SK-N-SH treated with all-trans-retinoic acid at 6 μM for 48 hours (cell line): ENCODE measurements at places on chromosomes 11 and 22.

DNA sequence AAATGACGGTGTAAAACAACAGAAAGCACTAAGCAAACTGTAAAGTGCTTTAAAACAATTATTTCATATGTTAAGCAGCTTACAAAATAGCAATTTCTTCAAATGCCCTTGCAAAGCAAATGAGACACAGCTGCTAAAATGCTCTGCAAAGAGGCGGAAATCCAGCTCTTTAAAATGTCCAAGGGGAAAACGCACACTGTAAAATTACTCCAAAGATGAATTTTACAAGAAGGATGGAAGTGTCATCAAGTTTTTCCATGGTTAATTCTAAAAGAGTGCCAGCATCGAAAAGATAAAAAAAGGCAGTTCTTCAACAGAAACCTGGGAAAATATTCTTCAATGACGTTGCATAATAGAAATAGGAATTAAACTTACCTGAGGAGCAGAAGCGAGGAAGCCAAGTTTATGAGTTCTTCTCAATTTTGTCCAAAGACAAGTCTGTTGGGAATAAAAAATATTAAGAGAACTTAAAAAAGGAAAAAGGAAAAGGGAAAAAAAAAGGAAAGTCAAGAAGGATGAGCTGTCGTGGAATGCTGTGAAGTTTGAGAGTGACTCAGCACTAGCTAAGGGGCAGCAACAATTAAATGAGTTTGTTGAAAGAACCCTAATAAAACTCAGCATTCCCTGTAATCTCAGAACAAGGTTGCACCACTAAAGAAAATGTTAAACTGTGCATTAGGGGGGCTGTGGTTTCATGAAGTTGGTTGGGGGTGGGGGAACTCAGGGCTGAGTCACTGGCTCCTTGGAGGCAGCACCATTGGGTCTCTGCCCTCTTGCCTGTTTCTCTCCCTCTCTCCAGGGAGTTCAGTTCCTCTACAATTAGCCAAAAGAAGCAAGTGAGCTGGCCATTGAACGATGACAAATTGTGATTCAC lies 64.2 kb upstream of the BLID start:
- peak; percentile 80 for ATAC-seq

DNA sequence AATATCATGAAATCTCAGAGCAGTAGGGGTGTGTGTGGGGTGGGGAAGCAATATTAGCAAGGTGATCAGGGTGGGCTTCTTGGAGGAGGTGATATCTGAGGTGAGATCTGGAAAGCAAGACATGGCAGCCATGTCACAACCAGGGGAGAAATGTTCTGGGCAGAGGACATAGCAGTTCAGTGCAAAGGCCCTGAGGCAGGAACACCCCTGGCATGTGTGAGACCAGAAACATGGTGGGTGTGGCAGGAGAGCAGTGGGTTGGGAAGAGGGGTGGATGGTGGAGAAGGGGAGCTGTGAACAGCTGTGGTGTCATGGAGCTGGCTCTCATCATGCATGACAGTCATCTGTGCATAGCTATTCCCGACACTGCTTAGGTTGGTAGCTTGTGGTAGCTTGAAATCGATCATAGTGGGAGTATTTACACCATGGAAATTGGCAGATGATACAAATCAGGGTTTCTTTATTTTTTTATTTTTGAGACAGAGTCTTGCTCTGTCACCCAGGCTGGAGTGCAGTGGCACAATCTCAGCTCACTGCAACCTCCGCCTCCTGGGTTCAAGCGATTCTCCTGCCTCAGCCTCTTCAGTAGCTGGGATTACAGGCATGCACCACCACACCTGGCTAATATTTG lies 17.9 kb upstream of the MPPED1 start:
- no peak for ATAC-seq

DNA sequence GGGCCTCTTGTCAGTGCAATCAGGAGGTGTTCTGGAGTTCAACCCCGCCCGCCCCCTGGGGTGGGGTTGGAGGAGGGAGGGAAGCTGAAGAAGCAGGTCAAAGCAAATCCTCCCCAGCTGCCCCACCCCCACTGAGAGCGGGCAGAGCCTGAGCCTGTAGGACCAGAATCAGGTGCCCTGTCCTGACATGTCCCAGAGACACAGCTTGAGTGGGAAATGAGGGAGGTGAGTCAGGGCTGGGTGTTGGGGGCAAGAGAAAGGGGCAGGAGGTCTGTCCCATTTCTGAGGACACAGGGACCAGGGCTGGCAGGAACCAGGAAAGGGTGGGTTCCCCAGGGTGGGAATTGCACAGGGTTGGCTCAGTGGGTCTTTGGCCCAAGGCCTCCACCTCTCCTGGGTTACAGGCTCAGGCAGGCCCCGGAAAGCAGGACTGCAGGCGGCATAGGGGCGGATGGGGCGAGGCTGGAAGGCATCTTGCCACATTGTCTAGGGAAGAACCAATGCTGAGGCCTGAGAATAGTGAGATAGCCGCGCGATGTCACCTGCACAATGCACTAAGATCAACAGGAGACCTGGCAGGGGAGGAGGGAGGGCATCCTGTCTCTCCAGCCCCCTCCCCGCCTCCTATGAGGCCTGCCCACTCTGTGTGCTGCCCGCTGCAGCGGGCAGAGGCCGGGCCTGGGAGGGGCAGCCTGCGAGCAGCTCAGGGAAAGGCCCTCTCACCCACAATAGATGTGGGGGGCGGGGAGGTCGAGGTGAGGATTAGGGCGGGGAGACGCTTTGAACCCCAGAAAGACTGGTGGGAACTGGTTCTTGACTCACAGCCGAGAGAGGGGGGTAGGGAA lies 32.4 kb downstream of the NECTIN1 start:
- no peak; the same call in 2 of the 3 replicates for ATAC-seq

DNA sequence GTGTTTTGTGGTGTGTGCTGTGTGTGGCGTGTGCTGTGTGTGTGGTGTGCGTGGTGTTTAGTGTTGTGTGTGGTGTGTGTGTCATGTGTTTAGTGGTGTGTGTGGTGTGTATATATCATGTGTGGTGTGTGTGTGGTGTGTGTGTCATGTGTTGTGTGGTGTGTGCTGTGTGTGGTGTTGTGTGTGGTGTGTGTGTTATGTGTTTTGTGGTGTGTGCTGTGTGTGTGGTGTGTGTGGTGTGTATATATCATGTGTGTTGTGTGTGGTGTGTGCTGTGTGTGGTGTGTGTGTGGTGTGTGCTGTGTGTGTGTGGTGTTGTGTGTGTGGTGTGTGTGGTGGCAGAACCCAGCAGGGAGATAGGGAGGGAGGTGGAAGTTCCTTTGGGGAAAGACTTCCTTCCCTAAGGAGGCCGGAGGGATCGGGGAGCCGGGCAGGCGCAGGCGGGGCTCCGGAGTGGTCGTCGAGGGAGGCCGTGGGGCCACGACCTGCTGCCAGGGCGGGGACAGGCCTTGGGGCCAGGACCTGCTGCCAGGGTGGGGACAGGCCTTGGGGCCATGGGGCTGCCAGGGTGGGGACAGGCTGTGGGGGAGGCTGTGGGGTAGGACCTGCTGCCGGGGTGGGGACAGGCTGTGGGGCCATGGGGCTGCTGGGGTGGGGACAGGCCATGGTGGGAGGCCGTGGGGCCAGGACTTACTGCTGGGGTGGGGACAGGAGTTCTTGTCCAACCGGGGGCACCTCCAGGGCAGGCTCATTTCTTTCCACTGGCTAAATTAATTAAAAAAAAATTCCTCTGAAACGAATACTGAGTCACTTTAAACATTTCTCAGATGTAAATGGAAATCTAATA lies 15.2 kb downstream of the PIM3 start:
- no peak; the same call in 2 of the 3 replicates for ATAC-seq

GRCh38 chr22:24140357-24140756 lies 40.9 kb upstream of the SUSD2 start:
- no peak for ATAC-seq

- ATAC-seq = no peak
Observed at GRCh38 chr11:15651816-15652215, 537.1 kb downstream of the INSC start.

DNA sequence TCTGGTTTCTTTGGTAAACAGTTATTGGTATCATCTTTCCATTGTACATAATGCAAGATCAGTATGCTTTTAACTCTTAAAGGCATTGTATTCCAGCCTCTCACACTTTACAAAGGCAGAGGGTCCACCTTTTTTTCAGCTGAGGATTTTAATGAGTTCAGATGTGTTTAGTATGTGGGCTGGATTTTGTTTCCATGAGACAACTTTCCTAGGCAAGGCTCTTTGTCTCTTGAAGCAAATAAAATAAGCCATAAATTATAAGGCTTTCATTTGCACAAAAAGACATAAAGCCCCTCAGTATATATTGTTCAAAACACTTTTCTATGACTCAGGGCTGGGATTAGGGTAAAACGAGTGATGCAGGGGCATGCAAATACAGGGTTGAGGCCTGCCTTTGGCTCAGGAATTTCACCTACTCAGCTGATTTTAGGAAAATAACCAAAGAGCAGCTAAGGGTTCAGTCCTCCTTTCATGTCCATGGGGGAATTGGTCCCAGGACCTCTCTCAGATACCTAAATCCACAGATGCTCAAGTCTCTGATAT lies 7.6 kb downstream of the MMP20 start:
- no peak for ATAC-seq

- ATAC-seq = no peak
Observed at GRCh38 chr22:49400941-49401598, 426.6 kb downstream of the BRD1 start.

DNA sequence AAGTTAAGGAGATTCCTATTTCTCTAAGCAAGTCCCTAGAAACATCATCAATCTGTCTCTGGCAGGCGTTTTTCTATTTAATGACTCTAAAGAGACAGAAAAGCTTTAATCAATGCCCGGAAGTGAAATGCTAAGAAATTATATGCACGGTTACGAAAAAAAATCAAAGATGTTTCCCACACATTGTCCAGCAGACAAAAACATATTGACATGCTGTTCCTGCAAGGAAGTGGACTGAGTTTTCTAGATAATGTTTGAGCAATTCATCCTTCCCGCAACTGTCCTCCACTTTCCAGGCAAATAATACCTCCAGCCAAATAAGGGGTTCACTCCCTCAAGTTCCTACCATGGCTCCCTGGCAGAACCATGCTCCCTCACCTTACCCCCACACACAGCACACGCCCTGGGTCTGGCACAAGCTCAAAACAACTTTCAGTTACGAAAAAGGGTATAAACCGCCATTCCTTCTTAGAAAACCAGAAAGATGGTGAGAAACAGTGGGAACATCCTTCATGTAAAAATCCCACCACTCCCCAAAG lies 29.6 kb downstream of the GALNT18 start:
- no peak for ATAC-seq

DNA sequence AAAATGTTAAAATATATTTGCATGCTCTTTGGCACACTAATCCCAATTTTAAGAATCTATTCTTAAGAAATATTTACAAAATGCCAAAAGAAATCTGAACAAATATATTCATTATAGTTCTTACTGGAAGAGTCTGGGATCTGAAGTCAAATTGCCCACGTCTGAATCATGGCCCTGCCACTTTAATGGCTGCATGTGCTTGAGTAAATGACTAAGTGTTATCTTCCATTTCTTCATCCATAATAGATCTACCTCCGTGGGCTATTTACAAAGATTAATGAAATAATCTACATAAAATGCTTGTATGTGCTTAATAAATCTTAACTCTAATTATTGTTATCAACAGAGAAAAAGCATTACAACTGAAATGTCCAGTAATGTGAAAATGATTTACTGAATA lies 24.5 kb upstream of the DKK3 start:
- no peak for ATAC-seq

DNA sequence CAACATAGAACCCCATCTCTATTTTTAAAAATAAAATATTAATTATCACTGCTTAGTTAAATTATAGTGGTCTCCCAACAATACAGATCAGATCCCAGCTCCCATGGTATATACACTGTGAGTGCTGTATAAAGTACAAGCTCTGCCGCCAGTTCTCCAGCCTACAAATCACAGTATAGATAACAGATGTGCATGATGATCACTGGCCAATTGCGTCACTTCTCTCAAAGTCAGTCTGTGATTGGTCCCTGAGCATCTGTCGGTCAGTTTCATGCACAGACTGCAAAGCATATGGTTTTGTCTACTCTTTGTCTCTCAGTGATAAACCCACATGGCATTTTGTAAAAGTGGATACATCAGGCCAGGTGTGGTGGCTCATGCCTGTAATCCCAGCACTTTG lies 15.7 kb downstream of the PPARA start:
- ATAC-seq = no peak

GRCh38 chr11:118497831-118498230 lies 29.4 kb upstream of the TTC36 start:
- peak; percentile 52; the same call in 1 of the 3 replicates for ATAC-seq

DNA sequence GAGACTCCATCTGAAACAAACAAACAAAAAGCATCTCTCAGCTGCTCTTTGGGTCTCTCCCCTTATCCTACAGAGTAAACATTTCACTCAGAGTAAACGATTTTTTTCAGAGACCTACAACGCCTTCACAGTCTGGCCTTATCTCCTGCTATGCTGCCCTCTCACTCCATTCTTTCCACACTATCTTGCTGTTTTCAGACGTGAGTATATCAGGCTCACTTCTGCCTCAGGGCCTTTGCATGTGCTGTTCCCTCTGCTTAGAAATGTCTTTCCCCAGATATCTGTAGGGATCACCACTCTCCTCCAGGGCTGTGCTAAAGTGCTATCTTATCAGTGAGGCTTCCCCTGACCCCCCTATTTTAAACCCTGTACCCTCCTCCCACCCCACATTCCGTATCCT lies 6.5 kb downstream of the RIBC2 start:
- no peak for ATAC-seq

GRCh38 chr11:125999234-125999880 lies 53.5 kb downstream of the VSIG10L2 start:
- ATAC-seq = no peak

DNA sequence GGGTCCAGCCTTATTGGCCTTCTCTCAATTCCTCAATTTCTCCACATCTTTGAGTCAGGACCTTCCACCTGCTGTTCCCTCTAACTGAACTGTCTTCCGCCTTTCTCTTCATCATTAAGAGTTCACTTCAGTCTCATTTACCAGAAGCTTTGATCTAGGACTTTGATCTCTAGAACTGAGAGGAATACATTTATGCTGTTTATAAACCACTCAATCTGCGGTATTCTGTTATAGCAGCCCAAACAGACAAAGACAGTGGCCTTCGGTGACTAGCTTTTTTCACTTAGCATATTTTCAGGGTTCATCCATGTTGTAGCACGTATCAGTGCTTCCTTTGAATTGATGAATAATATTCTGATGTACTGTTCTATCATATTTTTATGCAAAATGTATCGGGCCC lies 10.5 kb downstream of the CLPB start:
- ATAC-seq = no peak

- no peak for ATAC-seq
Observed at GRCh38 chr11:65912845-65913244, 6.0 kb downstream of the C11orf68 start.
